ENCODE measurements at places on chromosomes 13 and 19. TPM values are rescaled to one million over a fixed set of nuclear protein-coding genes. Genes with fewer than 3 reads are reported as not detected.

DNA sequence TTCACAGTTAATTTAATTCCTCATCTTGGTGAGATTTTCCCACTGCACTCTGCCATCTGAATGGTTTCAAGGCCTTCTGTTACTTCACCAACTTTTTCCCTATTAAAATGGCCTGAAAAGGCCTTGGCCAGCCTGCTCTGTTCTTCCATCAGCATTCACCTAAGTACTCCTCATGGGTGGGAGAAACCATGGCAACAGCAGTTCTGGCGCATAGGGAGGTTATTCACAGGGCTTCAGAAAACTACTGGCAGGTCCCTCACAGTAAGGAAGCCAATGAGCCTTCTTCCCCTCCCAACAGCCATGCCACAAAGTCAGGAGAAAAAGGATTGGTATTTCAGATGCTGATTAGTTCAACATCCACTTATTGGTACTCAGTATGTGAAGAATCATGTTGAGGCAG lies 17.2 kb upstream of the GJB2 start:
- no peak for DNase-seq

GRCh38 chr13:94329754-94330551 lies 149.5 kb downstream of the DCT start:
- peak; percentile 89 for DNase-seq

- DNase-seq, result no peak
These were observed 86.9 kb downstream of the SLC15A1 start for GRCh38 chr13:98665638-98665995.

GRCh38 chr19:41327076-41327575 lies 17.2 kb downstream of the CCDC97 start:
- no peak for DNase-seq

- peak; percentile 50 for DNase-seq
These were observed 9.1 kb upstream of the DPP9 start for GRCh38 chr19:4732680-4733114.

DNA sequence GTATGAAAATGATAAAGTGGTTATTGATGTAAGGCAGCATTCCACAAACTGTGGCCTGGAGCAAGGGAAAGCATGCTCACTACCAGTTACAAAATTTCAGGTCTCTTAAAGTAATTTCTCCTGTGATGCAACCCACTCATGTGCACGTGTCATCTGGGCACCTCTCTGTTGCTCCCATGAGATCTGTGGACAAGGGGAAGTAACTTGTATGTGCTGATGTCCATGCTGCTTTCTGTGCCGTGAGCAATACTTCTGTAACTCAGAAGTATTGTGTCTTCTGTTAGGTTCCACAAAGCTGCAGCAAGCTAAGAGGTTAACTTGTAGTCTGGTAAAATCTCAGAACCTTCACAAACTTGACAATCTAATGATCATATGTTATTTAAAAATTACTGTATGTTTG lies 930.0 kb upstream of the SLITRK6 start:
- no peak for DNase-seq

- peak; percentile 19 for DNase-seq
These were observed 657.3 kb downstream of the EFNB2 start for GRCh38 chr13:105878119-105878700.

DNA sequence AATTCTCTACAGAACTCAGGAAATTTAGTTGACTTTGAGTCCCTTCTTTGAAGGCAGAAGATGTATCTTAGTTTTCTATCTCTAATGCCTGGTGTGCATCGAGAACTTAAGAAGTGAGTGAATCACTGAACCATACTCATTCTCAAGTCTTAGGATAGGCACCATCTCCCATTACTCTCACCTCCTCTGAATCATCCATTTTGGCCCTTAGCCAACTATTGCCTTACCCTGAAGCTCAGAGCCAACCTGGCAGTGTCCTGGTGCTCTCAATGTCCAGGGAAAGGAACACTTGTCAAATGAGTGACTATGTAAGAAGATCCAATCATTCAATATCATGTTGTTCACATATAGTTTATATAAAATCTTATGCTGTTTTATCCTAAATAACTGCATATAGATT lies 146.6 kb downstream of the RGCC start:
- no peak for DNase-seq

DNA sequence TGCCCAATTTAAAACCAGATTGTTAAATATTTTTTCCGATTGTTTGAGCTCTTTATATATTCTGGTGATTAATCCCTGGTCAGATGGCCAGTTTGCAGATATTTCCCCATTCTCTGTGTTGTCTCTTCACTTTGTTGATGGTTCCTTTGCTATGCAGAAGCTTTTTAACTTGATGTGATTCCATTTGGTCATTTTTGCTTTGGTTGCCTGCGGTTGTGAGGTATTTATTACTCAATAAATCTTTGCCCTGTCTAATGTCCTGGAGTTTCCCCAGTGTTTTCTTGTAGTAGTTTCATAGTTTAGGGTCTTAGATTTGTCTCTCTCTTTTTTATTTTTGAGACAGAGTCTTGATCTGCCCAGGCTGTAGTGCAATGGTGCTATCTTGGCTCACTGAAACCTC lies 23.8 kb upstream of the LMO7 start:
- DNase-seq, result no peak

- peak; percentile 74 for DNase-seq
These were observed 213.3 kb upstream of the MIR17HG start for GRCh38 chr13:91133941-91134802.

- no peak for DNase-seq
These were observed 1729.5 kb upstream of the SPRY2 start for GRCh38 chr13:82070416-82070815.

DNA sequence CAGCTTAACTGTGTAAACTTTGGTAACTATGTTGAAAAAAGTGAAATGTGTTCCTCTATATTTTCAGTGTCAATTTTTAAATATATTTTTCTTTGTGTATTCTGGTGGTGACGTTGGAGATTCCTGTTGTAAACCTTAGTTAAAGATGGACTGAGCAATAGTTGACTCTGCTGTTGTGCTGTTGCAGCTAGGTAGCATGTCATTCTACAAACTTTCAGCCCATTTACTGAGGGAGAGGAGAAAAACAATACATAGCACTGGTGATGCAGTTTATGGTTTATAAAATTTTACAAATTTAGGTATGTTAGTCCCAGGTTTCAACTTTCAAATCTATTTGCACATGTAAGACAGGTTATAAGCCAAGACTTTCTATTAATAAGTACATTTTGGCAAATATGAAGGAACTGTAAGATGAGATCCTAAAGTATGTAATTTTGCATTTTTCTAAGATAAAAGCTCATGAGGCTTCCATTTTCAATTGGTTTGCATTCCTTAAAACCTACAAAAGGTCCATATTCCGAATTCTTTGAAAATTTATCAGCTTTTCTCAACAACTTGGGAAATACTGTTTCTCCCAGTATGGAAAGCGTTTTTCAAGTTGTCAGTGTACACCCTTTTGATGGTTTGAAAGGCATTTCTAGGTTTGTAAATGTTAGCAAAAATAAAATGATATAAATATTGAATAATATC lies 1.5 kb downstream of the NDFIP2 start:
- peak; percentile 43 for DNase-seq

- peak; percentile 5 for DNase-seq
These were observed 652.1 kb upstream of the GPC6 start for GRCh38 chr13:92574499-92574898.

DNA sequence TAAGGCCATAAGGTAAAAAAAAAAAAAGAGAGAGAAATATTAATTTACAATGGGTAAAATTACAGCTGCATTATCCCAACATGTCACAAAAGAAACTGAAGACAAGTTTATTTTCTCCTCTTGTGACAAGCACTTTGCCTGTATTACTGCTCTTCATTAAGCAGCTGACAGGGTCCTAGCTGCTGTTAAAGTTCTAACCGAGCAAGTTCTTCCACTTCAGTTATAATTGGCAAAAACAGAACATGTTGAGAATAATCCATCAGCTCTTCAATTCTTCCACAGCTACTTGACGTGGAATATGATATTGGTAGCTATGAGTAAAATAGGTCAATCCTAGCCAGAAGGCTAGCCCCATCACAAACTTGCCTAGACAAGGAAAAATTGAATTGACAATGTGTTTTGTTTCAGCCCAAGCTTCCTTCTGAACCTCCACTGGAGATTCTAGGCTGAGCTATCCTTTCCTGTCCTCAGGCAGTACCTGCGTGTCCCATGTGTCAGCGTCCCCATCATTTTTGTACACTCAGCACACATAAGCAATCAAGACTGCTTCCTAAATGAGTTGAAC lies 32.2 kb upstream of the DOCK9 start:
- DNase-seq, result peak; percentile 44

The ZNF208 gene
- total RNA-seq, result 10.8 TPM
